ENCODE measurements at places on chromosomes 13 and 19. TPM values are rescaled to one million over a fixed set of nuclear protein-coding genes. Genes with fewer than 3 reads are reported as not detected.

The CEBPA gene
- total RNA-seq = 0.18 TPM

The ZNF682 gene
- total RNA-seq = 0.54 TPM

The KLF2 gene
- 7.2 TPM for total RNA-seq

The MISP3 gene
- total RNA-seq = 0.09 TPM

The NCAN gene
- not detected for total RNA-seq

The NAPSA gene
- total RNA-seq = not detected

The PGLYRP2 gene
- total RNA-seq = not detected

The RDH8 gene
- not detected for total RNA-seq

The GRWD1 gene
- total RNA-seq = 31.1 TPM

The ACP5 gene
- total RNA-seq = 0.09 TPM

Data from endothelial cell of coronary artery (primary cell).